ENCODE measurements at places on chromosomes 2 and 18.

GRCh38 chr2:64327129-64327509 lies 126.8 kb upstream of the LGALSL start:
- DNase-seq, result no peak

DNA sequence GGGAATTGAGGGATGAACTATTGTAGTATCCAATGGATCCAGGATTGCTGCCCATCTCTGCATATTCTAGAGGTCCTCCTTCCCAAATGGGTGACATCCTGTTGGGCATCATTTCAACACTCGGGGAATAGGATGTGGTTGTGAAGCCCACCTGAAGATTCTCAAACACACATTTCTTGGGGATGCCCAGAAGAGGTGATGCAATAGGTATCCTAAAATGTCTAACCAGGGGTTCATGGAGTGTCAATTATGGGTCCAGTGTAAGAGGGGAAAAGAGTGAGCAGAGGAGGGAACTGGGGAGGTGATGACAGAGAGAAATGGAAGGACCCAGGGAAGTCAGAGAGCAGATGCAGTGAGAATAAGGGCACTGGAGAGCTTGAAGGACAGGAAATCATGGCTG lies 52.1 kb downstream of the POLE4 start:
- DNase-seq, result no peak

DNA sequence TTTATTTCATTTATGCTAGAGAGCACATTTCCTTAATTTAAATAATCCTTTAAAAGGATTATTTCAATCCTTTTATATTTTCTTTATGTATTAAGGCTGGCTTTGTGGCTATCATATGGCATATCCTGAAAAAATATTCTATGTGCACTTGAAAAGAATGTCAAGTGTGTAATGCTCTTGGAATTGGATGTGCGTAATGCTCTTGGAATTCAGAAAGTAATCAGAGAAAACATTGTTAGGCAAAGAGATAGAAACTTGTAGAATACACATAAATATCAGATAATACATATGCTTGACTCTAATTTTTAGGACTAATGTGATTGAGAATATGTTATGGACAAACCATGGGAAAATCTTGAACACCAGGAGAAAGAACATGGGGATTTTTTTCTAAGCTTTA lies 197.5 kb upstream of the COL3A1 start:
- no peak for DNase-seq

- DNase-seq, result peak; percentile 96
These were observed 1.7 kb upstream of the SMAD7 start for GRCh38 chr18:48952287-48953103.

DNA sequence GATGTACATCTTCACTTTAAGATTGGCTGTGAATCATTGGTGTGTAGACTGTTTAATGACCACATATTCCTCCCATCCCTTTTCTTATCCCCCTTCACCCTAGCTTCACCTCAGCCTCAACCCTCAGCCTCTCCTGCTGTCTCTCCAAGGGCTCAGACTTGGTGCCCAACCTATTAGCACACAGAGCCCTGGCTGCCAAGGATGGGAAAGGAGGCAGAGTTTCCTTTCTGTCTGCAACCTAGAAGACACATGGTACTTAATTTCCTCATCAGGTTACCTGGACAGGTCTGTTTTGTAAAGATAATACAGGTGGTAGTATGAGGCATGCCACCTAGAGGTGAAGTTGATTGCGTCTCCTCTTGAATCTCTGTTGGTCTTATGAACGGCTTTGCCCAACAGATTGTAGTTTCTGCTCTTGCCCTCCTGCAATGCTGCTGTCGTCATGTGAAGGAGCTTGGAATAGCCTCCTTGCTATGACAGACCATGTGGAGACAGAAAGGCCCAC lies 44.5 kb upstream of the RMND5A start:
- no peak for DNase-seq

- DNase-seq, result no peak
These were observed 124.2 kb upstream of the ARL4C start for GRCh38 chr2:234621120-234621519.

DNA sequence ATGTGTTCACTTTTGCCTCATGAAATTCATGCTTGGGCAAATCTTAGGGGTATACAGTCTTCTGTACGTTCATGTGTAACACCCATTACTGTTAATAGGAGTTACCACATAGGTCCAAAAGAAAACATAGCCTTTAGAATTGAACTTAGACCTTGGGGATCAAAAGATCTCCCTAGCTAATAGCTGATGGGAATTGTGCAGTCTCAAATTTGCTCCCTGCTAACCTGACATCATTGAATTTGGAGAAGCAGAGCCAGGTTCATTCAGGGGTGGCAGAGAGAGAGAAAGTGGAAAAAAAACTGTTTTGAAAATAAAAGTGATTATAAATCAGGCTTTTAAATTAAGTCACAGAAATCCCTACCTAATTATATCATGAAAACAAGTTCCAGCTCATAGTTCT lies 28.0 kb upstream of the PPP3R1 start:
- no peak for DNase-seq

DNA sequence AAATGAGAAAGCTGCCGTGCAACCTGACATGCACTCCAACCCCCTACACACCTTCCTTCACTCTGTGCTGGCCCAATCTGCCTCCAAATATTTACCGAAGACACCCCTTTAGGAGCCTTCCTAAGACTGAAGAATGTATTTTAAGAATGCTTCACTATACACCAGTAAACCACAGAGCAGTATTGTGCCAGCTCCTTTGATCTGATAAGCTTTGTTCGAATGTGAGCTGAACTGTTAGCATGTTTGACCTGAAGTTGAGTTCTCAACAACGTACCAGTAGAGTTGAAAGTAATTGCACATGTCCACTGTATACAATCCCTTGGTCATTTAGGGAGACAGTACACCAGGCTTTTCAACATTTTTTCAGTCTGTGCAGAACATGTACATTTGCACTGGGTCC lies 259.2 kb downstream of the TGIF1 start:
- DNase-seq, result no peak

DNA sequence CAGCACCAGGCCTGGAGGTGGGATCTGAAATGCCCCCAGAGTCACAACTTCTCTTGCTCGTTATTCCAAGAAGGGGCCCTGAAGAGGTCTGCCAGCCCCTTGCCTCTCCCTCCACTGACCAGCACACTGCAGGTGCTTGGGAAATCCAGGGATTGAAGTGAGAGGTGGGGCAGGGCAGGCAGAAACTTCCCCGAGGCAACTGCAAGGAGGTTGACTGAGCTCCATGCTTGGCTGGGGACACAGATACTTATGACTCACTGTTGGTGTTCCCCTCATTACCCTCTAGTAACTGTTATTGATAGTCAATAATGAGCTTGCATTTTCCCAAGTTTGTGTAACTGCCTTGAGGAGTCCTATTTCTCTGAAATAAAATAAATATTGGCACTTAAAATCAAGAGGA lies 47.5 kb downstream of the MARCO start:
- DNase-seq, result no peak

- DNase-seq, result no peak
These were observed 24.7 kb upstream of the MBP start for GRCh38 chr18:77157312-77157711.

GRCh38 chr2:20759487-20759886 lies 63.4 kb downstream of the LDAH start:
- DNase-seq, result no peak

- DNase-seq, result no peak
These were observed 205.7 kb downstream of the TPGS2 start for GRCh38 chr18:36623091-36623490.

- no peak for DNase-seq
These were observed 1349.2 kb downstream of the DSC3 start for GRCh38 chr18:29693334-29693733.

DNA sequence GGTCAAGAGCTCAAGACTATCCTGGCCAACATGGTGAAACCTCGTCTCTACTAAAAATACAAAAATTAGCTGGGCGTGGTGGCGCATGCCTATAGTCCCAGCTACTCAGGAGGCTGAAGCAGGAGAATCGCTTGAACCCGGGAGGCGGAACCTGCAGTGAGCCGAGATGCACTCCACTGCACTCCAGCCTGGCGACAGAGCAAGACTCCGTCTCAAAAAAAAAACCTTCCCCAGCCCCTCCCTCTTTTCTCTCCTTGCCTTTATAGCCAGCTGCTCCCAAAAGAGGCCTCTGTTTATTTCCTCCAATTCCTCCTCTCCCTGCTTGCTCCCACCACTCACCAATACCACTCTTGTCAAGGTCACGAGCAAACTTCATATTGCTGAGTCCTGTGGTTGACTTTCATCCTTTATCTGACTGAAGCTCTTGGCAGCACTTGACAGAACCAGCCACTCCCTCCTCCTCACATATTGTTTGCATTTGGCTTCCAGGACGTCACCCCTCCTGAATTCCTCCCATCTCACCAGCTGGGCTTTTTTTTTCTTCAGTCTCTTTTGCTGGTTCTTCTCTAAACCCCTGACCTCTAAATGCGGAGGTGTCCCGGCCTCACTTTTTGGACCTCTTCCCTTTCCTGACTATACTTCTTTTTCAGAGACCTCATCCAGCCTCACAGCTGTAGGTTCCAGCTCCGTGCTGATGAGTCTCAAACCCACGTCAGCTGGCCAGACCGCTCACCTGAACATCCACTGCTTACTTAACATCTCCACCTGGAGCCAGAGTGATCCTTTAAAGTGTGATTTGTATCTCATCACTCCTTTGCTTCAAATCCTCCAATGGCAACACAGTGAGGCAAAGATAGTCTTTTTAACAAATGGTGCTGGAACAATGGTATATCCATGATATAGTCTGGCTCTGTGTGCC lies 84.6 kb upstream of the CAB39 start:
- no peak for DNase-seq

GRCh38 chr2:234885118-234885517 lies 66.7 kb upstream of the SH3BP4 start:
- DNase-seq, result no peak

DNA sequence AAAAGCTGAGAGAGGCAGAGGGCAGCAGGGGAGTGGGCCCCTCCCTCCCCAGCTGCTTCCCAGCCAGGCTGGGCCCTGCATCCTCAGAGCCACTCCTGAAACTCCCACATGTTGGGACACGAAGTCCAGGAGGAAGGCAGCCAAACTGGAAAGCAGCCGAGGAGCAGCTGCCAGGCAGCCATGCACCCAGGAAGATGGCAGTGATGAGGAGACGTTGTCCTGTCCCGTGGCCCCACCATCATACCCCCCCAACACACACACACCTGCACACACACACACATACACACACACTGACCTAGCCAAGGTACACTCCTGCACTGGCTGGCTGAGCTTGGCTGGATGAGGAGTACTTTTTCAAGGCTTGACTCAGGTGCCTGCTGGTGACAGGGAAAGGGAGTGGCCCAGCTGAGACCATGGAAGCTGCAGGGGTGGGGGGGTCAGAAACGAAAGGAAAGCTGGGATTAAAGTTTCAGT lies 106.0 kb downstream of the CYP26B1 start:
- no peak for DNase-seq

- no peak for DNase-seq
These were observed 4.7 kb upstream of the IL37 start for GRCh38 chr2:112906276-112906675.

- DNase-seq, result no peak
These were observed 7.5 kb downstream of the COL5A2 start for GRCh38 chr2:189171956-189172609.

DNA sequence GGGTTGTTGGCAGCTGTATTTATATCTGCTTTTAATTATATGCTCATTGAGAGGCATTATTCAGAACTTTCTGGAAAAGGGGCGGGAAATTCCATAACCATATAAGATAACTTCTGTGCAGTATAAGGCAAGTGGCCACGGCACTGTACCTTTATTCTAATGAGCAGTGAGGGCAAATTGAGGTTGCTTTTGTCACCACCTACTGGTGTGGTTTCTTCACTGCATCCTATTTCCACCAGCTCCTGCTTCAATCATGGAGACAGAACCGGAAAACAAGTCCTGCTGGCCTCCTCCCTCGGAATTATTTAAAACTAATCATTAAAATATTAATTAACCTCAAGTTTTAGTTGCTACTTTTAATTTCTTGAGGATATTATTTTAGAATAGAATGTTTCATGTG lies 759.4 kb downstream of the CBLN2 start:
- DNase-seq, result no peak

DNA sequence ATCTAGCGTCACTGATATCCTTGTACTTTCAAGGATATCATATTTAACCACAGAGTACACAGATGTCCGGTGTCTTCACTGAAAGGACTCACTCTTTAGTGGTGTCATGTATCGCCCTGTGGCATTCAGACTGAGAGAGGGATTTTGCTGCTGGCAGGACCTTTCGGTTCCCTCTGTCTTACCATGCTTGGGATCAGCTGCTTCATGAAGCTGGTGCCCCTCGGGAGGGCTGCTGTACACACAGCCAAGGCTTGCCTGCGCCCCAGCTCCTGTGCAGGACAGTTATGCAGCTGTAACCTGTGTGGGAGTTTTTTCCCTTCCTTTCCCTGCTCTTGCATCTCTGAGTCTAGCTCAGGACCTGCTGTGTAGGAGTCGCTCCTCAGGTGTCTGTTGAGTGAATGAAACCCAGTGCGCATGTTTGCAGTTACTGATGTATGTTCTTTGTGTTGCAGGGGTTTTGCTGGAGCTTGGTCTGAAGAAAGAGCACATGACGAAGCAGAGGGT lies 64.4 kb downstream of the GREB1 start:
- DNase-seq, result no peak

DNA sequence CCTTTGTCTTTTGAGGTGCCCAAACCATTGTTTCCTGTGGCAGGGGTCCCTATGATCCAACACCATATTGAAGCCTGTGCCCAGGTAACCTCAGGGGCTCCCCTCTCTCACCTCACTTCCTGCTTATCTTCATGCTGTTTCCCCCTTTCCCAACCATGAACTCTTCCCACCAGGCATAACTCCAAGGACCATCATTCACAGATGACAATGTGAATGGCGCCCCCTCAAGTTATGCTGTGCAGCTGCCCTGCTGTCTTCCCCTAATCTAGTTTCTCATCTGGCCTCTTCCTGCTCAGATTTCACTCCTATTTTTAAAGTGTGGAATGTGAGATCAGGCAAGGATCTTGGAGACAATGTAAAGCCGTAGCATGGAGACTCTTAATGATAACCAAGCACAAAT lies 1.4 kb downstream of the GMPPA start:
- no peak for DNase-seq

DNA sequence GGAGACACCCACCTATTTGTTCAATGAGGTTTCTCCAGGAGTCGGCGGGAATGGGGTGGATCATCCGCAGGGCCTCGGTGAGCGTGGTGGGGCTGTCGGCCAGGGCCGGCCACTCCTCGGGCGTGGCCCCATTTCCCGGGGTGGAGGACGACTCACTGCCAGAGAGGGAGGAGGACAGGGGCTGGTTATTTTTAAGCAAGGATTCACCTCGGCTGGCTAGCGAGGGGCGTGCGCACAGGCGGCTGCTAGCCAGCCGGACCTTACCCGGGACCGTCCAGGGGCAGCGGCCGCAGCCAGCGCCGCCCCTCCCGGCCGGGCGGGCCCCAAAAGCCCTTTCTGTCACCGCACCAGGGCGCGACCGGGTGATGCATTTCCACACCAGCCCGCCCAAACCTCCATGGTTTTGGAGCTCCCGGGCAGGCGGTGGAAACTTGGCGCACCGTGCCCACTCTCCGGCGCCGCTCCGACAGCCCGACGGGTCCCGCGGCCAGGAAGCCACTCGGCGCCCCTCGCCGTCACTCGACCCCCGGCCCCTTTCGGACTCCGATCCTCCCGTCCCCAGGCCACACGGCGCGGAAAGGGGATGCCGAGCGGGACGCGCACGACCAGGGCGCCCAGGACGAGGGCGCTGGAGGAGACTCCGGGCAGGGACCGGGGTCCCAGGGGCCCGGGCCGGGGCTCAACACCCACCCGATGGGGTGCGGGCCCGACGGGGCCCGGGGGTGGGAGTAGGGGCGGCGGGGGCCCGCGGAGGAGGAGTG lies 57.1 kb downstream of the SNORC start:
- DNase-seq, result no peak
